ENCODE measurements at places on chromosomes 5 and 9.

DNA sequence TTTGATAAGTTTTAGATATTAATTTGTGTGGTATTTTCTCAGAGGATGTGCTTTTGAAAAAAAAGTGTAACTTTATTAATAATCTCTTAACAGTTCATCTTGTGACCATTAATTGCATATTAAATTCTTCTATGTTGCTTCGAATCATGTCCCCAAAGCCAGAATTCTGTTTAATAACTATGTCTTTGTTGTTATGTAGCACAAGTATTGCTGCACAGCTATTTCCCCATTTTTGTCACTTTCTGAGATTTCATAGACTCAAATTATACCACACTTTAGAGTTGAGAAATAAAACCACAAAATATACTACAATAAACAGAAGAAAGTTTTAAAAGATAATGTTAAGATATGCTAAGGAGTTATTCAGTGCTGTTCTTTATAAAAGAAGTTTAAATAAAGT, 2.8 kb downstream of the MEF2C start:
- no peak for DNase-seq

GRCh38 chr5:131246504-131246903, 17.3 kb upstream of the CDC42SE2 start:
- DNase-seq = no peak

GRCh38 chr9:76884823-76885222, 21.1 kb downstream of the PRUNE2 start:
- no peak for DNase-seq

DNA sequence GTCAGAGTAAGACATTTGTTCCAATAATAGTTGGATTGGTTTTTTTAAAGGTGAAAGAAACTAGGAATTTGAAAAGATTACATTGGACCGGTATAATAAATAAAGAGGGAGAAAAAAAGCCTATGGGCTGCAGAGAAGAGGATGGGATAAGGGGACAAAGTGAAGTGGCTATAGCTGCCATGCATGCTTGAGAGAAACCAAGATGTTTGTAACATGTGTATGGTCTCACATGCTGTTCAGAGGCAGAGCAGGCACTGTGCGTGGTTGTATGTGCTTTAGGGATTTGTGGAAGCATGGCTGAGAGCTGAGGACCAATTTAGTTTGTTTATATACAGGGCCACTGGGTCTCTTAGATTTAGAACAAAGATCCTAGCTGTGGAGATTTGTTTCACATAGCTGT, 32.7 kb downstream of the LNPEP start:
- DNase-seq = no peak

GRCh38 chr5:163381832-163382231, 55.6 kb upstream of the CCNG1 start:
- DNase-seq = no peak

GRCh38 chr9:136799079-136799853, 3.1 kb downstream of the CCDC183 start:
- DNase-seq = no peak

GRCh38 chr5:95424526-95424925, 33.4 kb downstream of the FAM81B start:
- DNase-seq = no peak

- no peak for DNase-seq
Measured at GRCh38 chr9:14198841-14199455, 115.0 kb downstream of the NFIB start.

GRCh38 chr5:79772651-79773050, 83.0 kb downstream of the CMYA5 start:
- no peak for DNase-seq

GRCh38 chr5:164763206-164763605, 1257.8 kb downstream of the MAT2B start:
- no peak for DNase-seq

GRCh38 chr9:9750719-9751118, 862.1 kb downstream of the PTPRD start:
- DNase-seq = no peak

DNA sequence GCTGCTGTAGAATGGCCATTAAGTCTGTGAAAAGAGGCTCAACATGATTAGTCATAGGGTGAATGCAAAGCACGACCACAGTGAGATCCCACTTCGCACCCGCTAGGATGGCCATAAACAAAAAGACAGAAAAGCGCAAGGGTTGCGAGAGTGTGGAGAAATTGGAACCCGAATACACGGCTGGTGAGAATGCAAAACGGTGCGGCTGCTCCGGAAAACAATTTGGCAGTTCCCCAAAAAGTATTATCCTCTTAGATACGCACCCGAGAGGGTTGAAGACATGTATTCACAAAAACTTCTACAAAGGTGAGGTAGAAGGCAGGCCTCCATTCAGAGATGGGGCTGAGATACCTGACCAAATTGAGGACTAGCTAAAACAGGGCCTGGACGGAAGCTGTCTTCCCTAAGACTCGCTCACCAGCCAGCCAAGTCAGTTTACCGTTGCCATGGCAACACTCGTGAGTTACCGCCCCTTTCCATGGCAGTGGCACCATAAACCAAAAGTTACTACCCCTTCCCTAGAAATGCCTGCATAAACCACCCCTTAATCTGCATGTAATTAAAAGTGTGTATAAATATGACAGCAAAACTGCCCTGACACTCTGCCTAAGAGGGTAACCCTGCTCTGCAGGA, 726 bp upstream of the PSMB7 start:
- DNase-seq = no peak

- no peak for DNase-seq
Measured at GRCh38 chr9:1673300-1673699, 341.8 kb upstream of the SMARCA2 start.

- DNase-seq = no peak
Measured at GRCh38 chr9:101601904-101602765, 7.4 kb upstream of the PPP3R2 start.

GRCh38 chr5:113510836-113511451, 2.5 kb upstream of the YTHDC2 start:
- no peak for DNase-seq

- no peak for DNase-seq
Measured at GRCh38 chr9:103680581-103680980, 413.5 kb upstream of the SMC2 start.

DNA sequence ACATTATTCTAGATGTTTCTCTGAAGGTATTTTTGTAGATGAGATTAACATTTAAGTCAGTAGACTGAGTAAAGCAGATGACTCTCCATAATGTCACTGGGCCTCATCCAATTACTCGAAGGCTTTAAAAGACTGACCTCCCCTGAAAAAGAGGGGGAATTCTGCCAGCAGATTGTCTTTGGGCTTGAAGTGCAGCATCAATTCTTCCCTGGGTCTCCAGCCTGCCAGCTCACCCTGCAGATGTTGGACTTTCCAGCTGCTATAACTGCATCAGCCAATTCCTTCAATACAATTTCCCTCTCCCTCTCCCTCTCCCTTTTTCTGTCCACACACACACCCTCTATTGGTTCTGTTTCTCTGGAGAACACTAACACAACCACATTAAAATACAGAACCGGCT, 472.8 kb downstream of the SPOCK1 start:
- no peak for DNase-seq

DNA sequence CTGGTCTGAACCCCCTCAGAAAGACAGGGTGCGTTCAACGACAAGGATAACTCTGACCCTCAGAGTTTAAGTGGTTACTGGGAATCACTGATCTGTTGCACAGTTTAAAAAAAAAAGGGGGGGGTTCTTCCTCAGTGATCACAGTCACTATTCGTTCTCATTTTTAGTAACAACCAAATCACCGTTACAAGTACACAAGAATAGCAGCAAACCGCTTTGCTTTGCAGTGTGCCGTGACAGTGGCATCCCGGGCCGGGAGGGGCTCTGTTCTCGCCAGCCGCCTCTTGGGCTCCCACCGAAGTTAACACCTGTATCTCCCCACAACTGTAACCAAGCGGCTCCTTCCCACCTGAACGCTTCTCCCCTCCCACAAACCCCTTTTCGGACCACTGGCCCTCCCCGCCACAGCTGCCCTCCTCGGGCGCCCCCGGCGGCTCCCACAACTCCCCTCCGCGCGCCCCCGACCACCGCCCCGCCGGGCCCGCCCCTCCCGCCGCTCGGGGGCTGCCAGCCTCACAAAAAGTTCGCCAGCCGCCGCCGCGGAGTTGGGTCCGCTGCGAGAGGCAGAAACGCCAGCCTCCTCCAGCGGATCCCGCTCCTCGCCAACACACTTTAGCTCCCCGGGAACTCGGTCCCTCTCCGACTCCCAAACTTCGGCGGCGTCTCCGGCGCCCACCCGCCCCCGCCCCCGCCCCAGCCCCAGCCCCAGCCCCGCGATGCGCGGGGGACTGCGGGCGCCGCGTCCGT, 1.2 kb downstream of the SSBP2 start:
- DNase-seq = peak; percentile 54

GRCh38 chr9:79384501-79384900, 187.3 kb upstream of the TLE4 start:
- no peak for DNase-seq

GRCh38 chr5:167721926-167722440, 569.5 kb upstream of the WWC1 start:
- DNase-seq = no peak

GRCh38 chr9:137421838-137422603, 941 bp downstream of the EXD3 start:
- DNase-seq = no peak

DNA sequence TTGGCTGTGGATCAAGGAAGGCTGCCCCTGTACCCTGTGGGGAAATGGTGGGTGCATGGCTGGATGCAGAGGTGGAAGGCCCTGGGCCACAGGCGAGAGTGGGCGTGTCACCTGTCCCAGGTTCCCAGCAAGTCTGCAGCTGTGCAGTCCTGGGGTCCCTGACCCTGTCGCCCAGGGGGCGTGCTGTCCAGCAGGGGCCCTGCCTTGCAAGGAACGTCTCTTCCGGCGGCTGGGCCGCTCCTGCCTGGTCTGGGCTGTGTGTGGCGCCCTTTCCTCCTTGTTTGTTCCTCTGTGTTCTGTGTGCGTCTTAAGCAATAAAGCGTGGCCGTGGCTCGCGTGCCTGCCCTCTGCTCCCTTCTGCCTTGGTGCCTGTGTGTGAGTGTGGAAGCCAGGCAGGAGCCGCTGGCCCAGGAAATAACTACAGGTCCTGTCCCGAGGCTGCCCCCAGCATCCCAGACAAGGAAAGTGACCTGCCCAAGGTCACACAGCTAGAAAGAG, 8.4 kb downstream of the SLC2A6 start:
- no peak for DNase-seq

GRCh38 chr9:75599126-75599525, 291.3 kb upstream of the PCSK5 start:
- no peak for DNase-seq

Measured in stimulated activated CD4-positive, alpha-beta T cell treated with anti-CD3 and anti-CD28 coated beads, Interleukin-2, amount 100 ng/mL, for 24 hours (primary cell).